ENCODE measurements at places on chromosomes 3 and 15.

DNA sequence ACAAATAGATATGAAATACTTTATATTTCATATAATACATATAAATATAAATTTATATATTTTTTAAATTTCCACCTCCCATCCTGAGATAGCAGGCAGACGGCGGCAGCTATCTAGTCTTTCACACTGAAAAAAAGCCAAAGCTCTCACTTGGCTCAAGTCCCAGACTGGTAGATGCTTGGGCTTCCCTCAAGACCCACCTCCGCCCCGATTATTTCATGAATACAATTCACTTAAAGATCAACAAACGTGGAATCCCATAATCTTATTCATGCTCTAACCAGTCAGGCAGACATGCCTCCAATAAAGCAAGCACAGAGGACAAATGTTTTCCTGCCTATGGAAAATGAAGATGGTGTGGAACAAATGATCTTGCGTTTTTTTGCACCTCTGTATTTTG lies 275.9 kb upstream of the NR2F2 start:
- peak; percentile 42 for DNase-seq

DNA sequence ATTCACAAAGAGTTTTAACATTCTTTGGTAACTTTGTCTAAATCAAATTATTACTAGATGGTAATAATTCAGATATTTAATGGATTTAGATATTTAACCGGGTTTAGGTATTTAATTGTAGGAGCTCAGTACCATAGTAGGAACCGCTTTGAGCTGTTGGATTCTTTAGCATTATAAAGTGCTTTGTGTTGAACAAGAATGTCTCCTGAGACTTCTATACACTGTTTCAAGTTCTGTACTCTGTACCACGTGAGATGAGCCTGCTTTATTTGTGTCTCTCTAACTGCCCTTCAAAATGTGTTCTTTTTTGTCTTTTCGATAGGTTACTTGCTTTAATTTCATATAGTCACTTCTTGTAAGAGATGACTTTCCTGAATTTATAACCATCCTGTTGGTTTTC lies 36.0 kb downstream of the ZFAND6 start:
- DNase-seq, result no peak

GRCh38 chr15:100720406-100720967 lies 118.1 kb downstream of the ASB7 start:
- no peak for DNase-seq

DNA sequence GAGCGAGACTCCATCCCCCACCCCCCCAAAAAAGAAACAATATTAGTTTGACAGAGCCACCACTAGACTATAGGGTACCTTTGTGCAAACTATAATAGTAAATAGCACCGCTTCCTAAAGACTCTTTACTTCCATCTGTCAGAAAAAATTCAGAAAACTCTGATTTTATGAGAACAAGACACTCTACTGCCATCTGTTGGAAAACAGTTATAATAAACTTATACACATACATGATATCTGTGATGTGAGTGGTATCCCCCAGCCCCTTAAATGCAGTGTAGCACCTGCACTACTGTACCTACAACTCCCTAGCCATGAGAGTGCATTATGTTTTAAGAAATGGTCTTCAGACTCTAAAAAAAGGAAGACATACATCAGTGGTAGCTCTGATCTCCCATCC lies 47.1 kb upstream of the CTDSPL start:
- peak; percentile 42 for DNase-seq

DNA sequence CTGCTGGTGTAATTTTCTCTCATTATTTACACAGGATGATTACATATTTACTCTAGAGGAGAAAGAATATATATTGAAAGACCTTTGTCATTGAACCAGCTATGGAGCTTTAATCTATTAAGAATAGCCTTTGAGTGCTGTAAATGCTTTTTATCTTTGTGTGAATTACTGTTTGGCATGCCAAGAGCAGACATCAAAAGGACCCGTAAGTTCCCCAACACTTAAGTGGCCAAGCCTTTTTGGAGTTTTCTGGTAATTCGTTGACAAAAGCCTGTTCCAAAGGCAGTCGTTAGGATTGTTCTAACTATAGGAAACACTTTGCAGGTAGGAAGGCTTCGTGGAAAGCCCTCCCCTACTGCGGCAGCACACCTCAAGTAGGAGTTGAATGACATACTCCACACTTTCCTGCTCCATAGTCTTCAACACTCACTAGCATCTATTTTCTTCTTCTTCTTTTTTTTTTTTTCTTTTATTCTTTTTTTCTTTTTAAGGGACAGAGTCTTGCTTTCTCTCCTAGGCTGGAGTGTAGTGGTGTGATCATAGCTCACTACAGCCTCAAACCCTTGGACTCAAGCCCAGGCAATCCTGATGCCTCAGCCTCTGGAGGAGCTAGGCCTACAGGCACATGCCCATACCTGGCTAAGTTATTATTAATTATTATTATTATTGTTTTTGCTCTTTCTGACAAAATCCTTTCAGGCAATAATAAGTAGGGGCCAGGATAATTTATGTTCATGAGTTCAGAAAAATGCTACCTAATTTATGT lies 98.6 kb downstream of the SUCNR1 start:
- peak; percentile 20 for DNase-seq

DNA sequence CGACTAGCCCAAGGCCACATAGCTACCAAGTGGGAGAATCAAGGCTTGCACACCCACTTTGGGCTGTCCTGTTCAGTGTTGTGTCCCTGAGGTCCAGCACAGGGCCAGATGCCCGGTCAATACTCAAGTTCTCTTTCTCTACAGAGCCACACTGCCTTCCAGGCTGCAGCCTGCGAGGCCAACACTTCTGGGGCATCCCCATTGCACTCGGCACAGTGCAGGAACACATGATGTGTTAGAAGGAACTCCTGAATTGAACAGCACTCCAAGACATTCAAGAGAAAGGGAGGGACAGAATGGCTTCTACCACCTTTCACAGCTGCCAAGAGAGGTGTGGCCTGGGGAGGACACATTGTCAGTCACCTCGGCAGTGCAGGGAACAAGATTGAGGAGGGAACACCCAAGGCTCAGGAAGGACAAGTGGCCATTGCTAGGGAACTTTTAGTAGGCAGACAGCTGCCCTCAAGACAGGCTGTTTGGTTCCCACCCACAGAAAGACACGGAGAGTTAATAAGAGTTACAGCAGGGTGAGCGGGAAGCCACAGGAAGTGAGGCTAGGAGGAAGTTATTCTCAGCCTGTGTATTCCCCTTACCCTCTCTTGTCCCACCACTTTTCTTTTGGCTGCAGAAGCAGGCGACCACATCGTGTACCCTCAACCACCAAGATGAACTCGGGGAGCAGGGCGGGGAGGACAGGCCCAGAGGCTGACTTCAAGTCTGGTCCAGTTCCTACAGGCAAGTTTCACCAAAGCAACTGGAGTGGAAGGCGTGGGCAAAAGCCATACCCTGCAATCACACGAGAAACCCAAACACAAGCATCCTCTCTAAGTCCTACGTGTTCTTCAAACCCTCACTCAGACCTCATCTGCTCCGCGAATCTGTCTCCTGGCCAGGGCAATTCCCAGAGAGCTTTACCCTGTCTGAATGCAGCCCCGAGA lies 69.4 kb downstream of the SRGAP3 start:
- DNase-seq, result no peak

- DNase-seq, result no peak
Observed at GRCh38 chr15:69012761-69013364, 1.6 kb upstream of the NOX5 start.

GRCh38 chr15:52234596-52235541 lies 43.7 kb upstream of the GNB5 start:
- no peak for DNase-seq

- DNase-seq, result no peak
Observed at GRCh38 chr3:66423791-66424190, 77.0 kb downstream of the LRIG1 start.

GRCh38 chr3:135138776-135139175 lies 343.7 kb downstream of the EPHB1 start:
- DNase-seq, result no peak

GRCh38 chr15:73440571-73440970 lies 2.4 kb upstream of the REC114 start:
- no peak for DNase-seq

- peak; percentile 97 for DNase-seq
Observed at GRCh38 chr3:69051756-69052471, at the start of gene TMF1. Gene TMF1, minus strand, starts transcription at chr3:69052333. Its CDS starts 247 bp downstream, at chr3:69052086.

DNA sequence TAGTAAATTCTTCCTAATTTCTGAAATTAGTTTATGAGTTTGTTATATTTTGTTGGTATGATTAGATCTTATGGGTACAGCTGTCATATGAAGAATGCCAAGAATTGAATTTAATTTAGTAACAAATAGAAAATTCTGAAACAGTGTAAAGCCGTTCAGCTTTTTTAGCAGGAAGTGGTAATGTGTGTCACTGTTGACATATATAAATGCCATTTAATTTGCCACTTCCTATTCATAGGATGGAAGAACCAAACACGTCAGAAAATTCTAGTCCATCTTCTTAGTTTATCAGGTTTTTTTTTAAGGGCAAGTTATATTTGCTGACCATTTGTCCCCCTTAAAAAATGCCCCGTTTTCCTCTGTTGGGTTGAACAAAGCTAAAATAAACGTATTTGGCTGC lies 43.0 kb downstream of the RAB8B start:
- DNase-seq, result no peak
